Posterior cingulate gyrus (tissue), 11 donors: ENCODE measurements at places on chromosomes 5 and 9.

DNA sequence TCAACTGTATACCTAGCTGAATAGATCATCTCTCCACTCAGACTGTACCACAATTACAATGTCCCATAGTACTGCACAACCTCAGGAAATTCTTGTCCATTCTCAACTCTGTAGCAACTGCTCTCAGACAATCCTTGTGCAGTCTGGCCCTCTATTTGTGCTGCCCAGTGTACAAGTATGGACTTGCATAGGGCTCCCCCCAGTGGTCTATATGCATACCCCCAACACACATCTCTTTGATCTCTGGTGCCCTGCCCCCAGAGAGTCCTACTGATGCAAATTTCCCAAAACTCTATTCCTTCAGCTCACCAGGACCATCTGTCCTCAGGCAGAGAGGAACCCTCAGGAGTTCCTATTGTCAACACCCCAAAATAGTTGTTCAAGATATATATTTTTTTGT is 205.3 kb downstream of the SLCO4C1 start:
- DNase-seq: no peak

DNA sequence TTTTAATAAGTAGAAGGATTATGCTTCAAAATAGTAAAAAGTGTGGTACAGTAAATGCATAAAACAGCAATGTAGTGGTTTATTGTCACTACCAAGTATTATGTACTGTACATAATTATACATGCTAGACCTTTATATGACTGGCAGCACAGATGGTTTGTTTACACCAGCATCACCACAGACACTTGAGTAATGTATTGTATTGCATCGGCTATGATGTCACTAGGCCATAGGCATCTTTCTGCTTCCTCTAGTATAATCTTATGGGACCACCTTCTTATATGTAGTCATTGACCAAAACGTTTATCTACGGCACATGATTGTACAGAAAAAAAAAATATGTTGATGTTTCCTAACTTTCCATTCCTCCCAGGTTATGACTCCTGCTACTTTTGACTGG is 31.9 kb upstream of the SSBP2 start:
- DNase-seq: no peak

GRCh38 chr9:124389146-124389939 is 25.9 kb downstream of the PSMB7 start:
- no peak for DNase-seq

DNA sequence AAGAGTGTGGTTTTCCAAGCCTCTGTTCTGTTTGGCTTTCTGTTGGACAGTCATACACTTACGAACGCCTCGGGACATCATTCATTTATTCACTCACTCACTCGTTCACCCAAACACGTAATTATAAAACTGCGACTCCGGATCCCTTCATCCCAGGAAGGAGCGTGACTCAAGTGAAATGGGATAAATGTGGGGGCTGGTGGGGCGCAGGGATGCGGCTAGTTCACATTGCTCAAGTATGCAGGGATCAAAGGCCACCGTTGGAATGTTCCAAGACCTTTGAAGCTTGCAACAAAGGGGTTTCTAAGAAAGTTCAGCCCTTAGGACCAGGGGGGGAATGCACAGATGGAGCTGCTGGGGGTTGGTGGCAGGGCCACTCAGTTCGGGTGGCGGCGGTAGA is 64.2 kb downstream of the CFAP77 start:
- no peak for DNase-seq

GRCh38 chr9:4308482-4308881 is 8.6 kb upstream of the GLIS3 start:
- DNase-seq: no peak

GRCh38 chr9:32398207-32398606 is 13.8 kb downstream of the ACO1 start:
- no peak for DNase-seq

- DNase-seq: no peak
Measured at GRCh38 chr5:102511666-102512065, 12.9 kb upstream of the SLCO6A1 start.

DNA sequence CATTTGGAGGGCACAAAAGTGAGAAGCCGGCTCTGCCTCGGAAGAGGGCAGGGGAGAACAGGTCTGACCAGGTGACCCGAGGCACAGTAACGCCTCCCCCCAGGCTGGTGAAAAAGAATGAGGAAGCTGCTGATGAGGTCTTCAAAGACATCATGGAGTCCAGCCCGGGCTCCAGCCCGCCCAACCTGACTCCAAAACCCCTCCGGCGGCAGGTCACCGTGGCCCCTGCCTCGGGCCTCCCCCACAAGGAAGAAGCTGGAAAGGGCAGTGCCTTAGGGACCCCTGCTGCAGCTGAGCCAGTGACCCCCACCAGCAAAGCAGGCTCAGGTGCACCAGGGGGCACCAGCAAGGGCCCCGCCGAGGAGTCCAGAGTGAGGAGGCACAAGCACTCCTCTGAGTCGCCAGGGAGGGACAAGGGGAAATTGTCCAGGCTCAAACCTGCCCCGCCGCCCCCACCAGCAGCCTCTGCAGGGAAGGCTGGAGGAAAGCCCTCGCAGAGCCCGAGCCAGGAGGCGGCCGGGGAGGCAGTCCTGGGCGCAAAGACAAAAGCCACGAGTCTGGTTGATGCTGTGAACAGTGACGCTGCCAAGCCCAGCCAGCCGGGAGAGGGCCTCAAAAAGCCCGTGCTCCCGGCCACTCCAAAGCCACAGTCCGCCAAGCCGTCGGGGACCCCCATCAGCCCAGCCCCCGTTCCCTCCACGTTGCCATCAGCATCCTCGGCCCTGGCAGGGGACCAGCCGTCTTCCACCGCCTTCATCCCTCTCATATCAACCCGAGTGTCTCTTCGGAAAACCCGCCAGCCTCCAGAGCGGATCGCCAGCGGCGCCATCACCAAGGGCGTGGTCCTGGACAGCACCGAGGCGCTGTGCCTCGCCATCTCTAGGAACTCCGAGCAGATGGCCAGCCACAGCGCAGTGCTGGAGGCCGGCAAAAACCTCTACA is 11.8 kb downstream of the QRFP start:
- DNase-seq: peak; percentile 48

GRCh38 chr9:112311497-112311896 is 21.9 kb downstream of the PTBP3 start:
- no peak for DNase-seq

- no peak for DNase-seq
Measured at GRCh38 chr9:70003901-70004714, 39.5 kb upstream of the MAMDC2 start.

- no peak for DNase-seq
Measured at GRCh38 chr5:115374057-115374775, 77.8 kb upstream of the CCDC112 start.

DNA sequence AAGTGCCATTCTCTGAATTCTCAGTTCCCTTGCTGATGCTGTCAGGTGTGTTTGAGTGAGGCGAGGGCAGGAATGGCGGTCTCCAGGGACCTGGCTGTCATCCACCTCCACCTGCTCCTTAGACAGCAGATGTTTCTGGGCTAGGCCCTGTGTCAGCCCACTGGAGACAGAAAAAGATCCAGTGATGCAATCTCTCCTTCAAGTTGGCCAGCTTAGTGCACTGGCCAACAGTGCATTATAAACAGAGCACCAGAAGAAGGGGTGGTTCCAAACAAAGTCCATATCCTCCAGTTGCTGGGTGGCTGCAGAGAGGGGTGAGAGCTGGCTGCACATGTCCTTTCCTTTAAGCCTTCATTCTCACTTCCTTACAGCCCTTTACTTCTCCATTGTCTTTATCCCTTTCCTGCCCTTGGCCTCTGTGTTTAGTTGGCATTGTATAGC is 26.5 kb downstream of the NANS start:
- DNase-seq: peak; percentile 11

DNA sequence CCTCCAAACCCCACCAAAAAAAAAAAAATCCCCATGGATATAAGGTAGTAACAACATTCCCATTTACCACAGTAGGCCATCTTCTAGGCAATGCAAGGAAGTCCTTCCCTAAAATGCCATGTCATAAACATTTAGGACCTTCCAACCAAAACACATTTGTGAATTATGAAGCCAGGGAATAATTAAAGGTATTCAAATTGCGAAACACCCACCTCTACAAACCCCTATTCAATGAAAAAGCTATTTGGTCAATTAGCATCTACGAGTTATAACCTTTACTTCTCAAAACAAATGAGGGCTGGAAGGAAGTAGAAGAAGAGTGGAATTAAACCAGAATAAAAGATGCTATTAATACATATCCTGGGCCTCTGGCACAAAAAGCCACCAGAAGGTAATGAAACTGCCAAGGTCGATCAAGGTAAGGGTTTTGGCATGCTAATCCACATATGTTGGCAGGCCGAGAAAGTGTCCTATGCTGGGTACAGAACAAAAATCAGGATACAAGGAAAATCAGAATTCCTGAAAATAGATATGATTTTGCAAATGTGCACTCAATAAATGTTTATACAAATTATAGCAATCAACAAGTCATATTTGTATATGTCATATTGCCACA is 47.7 kb downstream of the MTMR12 start:
- no peak for DNase-seq
